ENCODE measurements at places on chromosomes 6 and 20.

GRCh38 chr6:128389820-128390534 is 130.4 kb downstream of the PTPRK start:
- DNase-seq = no peak

DNA sequence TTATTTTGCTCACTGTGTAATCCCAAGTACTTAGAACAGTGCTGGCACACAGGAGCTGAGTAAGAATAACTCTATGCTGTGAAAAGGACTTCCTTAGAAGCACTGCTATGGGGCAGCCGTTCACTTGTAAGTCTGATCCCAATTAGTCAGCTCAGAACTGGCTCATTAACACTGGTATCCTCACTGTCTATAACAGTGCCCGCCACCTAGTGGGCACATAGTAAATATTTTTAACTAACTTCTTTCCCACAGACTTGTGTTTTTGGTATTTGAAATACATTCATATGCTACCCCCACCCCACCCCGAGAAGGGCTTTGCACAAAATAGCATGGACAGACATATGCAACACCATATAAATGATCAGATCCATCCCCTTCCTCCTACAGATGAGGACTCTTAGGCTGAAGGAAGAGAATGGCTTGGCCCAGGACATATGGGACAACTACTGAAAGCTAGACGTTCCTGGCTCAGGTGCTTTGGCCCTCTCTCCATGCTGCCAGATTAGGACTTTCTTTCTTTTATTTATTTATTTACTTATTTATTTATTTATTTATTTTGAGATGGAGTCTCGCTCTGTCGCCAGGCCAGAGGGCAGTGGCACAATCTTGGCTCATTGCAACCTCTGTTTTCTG is 47.1 kb downstream of the DST start:
- DNase-seq = no peak

GRCh38 chr6:55058682-55059081 is 115.6 kb upstream of the HCRTR2 start:
- DNase-seq = no peak

GRCh38 chr20:48411919-48412522 is 415.8 kb downstream of the PREX1 start:
- DNase-seq = no peak

GRCh38 chr6:107600936-107601335 is 111.0 kb downstream of the SOBP start:
- no peak for DNase-seq

DNA sequence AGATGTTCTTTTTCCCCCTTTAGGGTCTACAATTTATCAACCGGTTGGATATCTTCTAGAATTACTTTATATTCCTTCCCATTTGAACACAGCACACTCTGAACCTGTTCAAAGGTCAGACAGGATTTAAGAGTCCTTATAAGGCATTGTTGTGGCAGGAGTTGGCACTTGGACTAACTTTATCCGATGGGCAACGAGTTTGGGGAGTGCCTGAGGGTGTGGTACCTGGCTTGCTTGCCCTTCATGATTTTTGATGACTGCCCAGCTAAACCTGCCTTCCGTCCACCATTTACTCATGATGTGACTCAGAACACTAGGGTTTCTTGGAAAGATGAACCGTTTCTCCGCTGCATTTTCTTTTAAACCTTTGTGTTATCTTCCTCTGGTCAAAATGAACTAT is 285.2 kb downstream of the FOXC1 start:
- no peak for DNase-seq

DNA sequence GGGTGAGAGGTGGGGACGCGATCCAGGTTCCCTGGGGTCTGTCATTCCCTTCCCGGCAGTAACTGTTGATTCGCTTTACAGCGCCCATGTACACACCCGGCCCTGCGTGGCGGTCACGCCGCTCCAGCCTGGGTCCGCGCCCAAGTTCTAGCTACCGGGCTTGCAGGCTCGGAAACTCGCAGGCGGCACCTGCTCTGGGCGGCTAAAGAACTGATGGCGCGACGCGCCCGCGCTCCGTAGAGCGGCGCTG is 1.4 kb upstream of the POU3F2 start:
- DNase-seq = no peak

GRCh38 chr6:129447198-129447565 is 262.8 kb downstream of the ARHGAP18 start:
- DNase-seq = no peak

DNA sequence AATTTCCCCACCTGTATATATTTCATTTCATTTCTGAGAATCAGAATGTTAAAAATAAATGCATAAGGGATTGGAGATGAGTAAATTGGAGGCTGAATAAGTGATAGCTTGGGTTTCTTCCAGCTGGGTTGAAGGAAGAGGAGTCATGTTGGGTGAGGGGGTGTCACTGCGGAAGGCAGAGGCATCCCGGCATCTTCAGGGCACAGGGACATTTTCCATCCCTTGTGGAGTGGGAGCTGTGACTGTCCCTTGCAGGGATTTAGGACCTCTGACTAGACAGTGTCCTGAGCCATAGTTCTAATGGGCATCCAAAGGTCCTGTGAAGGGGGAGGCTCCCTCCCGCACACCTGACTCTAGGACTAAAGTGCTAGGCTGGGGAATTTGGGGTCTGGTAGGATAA is 2.1 kb downstream of the MCHR2 start:
- no peak for DNase-seq

DNA sequence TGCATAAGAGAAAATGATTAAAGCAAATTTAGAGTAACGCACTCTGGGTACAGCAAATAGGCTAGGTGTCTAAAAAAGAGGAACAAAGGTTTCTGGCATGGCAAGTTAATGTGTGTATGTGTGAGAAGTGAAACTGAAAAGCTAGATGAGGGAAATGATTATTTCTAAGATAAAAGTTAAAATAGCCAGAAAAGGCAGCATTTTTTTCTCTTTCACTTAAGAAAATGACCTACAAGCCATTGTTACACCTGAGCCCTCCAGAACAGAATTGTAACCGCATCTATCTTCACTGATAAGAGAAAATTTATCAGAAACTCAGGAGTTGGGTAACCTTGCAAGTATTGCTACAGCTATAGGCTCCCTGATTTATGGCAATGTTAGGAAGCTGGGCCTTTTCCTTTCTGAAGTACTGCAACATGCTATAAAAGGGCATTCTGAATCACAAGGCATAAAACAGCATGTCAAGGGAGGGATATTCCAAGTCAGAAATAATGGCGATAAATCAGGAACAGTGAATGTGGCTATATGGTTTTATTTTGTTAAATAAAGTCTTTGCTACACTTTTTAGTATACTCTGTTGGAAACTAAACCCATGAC is 395.3 kb downstream of the TBC1D32 start:
- no peak for DNase-seq

DNA sequence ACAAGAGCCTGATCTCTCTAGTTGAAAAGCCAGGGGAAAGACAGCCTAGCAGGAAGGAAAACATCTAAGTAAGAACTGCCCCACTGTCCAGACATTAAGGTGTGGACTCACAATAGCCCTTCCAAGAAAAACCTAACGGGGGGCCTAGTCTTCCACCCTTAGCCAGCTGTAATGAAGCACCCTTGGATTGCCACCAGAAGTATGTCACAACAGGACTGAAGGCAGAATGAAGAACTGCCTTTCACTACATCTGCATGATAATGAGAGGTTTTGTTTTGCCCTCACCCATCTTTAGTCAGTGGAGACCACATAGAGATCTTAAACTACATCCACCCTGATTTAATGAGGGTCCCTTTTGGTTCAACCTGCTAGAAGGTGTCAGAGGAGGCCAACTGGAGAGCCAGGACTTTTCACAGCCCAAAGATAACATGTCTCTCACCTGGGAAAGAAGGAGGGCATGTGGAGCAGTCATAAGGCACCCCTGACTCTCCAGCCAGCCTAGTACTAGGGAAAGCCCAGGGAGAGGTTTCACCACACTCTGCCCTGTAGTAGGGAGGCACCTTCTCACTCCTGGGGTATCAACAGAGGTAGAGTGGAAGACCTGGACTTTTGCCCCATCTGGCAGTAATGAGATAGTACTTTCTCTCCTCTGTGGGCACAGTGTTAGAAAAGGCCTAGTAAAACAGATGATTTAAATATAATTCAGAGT is 1017.4 kb upstream of the MANEA start:
- no peak for DNase-seq

DNA sequence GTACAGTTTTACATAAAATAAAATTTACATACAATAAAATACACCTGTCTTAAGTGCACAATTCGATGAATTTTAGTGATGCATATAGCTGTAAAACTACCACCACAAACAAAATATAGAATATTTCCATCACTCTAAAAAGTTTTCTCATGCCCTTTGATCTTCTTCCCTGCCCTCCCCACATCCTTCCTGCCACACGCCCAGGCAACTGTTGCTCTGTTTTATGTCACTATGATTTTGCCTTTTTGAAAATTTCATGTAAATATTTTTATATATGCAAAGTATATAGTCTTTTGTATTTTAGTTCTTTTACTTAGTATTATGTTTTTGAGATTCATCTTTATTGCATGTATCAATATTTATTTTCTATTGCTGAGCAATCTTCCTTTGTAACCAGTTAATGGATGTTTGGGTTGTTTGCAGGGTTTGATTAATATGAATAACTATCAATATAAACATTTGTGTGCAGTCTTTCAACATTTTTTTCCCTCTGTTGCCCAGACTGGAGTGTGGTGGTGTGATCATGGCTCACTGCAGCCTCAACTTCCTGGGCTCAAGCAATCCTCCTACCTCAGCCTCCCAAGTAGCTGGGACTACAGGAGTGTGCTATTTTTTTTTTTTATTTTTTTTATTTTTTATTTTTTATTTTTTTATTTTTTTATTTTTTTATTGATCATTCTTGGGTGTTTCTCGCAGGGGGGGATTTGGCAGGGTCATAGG is 23.8 kb upstream of the SAMHD1 start:
- no peak for DNase-seq

GRCh38 chr6:3026791-3027626 is 27.3 kb downstream of the NQO2 start:
- no peak for DNase-seq

GRCh38 chr6:120410586-120410985 is 923.7 kb downstream of the TBC1D32 start:
- DNase-seq = no peak

- no peak for DNase-seq
These were observed 104.5 kb downstream of the ADAT2 start for GRCh38 chr6:143346004-143346403.

GRCh38 chr6:107488875-107489635 is 862 bp upstream of the SOBP start:
- DNase-seq = no peak

GRCh38 chr20:52994184-52994970 is 22.2 kb downstream of the TSHZ2 start:
- no peak for DNase-seq

GRCh38 chr20:6178537-6178936 is 55.7 kb upstream of the FERMT1 start:
- DNase-seq = peak; percentile 34

DNA sequence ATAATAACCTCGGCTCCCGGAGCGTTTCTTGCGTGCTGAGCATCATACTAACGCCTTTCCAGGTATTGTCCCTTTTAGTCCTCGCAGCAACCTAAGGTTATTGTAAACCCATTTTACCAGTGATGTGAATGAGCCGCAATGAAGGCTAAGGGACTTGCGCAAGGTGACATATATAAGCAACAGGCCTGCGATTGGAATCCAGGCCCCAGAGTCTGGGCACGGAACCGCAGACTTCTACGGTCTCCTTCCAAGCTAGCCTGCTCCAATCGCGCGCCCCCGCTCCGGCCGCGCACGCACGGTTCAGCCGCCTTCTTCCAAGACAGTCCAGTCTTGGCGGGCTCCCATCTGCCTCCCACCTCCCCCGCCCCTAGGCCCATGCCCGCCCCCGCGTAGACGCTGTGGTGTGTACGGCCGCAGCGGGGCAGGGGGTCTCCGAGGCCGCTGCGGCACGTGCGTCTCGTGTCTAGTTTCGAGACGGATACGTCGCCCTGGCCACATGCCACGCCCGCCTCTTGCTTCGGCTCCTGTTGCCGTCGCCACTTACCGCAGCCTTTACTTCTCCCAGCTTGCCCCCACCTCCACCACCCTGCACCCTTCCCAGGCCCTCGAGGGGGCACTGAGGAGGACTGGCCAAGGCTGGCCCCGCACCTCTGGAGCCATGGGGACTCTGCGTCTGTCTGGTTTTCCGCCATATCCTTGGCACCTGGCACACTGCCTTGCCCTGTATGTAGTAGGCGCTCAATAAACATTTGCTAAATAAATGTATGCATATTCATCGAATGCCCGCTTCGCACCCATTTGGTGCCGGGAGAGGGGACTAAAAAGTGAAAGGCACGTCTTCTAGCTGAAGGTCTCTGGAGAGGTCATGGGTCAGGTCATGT is 855 bp upstream of the GFOD1 start:
- DNase-seq = no peak

- DNase-seq = no peak
These were observed 880 bp upstream of the CPXM1 start for GRCh38 chr20:2801286-2801728.

DNA sequence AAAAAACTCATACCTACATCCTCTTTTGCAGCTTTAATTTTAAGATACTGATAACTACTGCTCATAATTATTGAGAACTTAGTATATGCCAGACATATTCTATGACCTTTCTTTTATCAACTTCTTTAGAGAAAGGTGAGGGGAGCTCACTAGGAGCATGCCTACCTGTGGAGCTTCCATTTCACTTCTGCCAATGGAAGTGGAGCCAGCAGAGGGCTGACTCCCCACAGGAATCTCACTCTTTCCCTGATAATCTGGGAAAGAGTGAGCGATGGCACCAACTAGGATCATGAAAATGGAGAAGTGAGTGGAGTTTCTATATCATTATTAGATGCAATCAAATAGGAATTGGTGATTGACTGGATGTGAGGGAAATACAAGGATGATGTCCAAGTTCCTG is 484.9 kb downstream of the LMBRD1 start:
- DNase-seq = no peak

- DNase-seq = no peak
These were observed 511.2 kb upstream of the JARID2 start for GRCh38 chr6:14734416-14735340.

- DNase-seq = no peak
These were observed 1.2 kb downstream of the NECAB3 start for GRCh38 chr20:33673114-33673409.

- no peak for DNase-seq
These were observed 612.2 kb downstream of the HDGFL1 start for GRCh38 chr6:23181356-23182110.

DNA sequence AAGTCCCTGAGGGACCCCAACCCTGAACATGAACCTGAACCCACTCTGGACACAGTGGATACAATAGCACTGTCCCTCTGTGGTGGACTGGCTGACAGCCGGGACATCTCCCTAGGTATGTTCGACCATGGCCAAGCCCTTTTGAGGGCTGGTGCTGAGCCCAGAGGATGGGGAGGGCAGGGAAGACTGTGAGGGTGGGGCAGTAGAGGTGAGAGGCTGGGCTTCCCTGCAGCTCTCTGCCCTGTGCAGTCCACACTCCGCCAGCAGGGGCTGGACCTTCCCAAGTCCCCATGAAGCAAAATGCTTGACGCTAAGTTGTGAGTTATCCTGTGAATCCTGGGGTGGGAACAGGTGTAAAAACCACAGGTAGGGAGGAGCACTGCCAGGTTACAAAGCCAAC is 11.5 kb downstream of the LPIN3 start:
- DNase-seq = no peak

DNA sequence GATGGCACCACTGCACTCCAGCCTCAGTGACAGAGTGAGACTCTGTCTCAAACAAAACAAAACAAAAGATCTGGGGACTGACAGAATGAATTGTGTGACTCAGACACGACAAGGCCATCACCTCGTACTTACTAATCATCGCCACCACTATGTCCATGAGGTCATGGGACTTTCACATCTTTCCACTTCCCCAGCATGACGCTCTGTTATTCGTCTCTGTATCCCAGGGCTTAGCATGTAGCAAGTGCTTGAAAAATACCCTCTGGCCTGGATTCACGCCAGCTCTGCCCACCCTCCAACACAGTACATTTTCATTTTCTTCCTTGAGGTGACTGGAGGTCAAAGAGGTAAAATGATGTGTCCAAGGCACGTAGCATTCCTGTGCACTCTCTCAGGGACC is 27.8 kb downstream of the FGD2 start:
- no peak for DNase-seq

All from NCI-H1048 (cell line).